ENCODE measurements at places on chromosomes 12 and 14.

DNA sequence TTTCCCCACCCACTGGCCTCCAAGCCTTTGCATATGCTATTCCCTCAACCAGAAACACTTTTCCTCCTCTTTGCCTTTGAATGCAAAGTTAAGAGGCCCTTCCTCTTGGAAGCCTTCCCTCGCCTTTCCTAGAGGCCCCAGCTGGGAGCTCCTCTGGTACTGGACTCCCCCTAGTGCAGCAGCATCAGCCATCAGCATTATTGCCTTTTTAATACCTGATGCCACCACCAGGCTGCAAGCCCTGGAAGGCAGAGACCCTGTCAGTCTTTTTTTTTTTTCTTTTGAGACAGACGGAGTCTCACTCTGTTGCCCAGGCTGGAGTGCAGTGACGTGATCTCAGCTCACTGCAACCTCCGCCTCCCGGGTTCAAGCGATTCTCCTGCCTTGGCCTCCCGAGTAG, 19.1 kb upstream of the PLA2G1B start:
- no peak for DNase-seq

GRCh38 chr12:31853977-31854376, 105.2 kb upstream of the RESF1 start:
- DNase-seq, result no peak

GRCh38 chr12:49946497-49946896, 4.0 kb upstream of the AQP2 start:
- DNase-seq, result no peak

- DNase-seq, result no peak
These were observed 936 bp downstream of the AKT1 start for GRCh38 chr14:104794631-104794992.

DNA sequence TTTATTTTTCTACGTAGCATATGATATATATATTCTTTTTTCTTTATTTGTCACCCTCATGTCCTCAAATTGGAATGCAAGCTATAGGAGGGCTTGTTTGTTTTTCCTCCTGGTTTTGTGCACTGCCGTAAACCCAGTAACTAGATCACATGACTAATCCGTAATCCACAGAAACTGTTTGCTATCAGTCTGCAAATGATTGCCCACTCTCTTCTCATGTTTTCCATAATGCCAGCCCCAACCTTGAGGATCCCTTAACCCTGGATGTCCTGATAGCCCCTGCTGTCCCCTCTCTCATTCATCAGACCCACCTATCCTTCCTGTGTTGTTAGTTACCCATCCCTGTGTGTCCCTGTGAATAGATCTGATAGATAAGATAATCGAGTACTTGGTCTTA, 94.0 kb downstream of the TSPAN9 start:
- DNase-seq, result no peak

DNA sequence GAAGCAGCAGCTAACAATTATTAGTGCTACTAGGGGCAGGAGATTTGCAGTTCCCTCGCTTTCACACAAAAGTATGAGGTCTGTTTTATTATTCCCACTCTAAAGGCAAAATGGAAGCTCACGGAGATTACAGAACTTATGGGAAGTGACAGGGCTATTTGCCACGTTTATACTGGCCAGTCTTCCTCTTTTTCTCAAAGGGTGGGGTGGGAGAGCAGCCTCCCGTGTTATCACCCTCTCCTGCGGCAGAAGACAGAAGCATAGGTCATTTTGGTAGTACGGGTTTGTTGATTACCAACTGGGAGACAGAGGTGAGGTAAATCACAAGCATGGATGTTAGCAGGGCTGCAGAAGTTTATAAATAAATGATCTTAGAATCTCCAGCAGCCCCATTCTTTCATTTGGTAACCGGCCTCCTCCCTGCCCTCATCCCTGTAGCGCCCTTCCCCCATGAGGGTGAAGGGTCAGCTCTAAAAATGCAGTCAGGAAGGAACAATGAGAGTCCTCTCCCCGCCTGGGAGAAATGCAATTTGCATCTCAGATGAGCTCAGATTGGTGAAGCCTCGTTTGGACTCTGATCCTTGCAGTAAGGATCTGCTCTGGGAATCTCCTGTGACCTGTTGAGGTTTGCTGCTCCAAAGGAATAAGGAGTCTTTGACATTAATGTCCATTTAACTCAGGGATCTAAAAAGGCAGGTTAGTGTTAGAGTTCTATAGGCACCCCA, 44.7 kb upstream of the SINHCAF start:
- DNase-seq, result no peak

Measured in NCI-H2029 (cell line).